ENCODE measurements at places on chromosomes 11 and 22. TPM values are rescaled to one million over a fixed set of nuclear protein-coding genes. Genes with fewer than 3 reads are reported as not detected.

UQCR10 gene
- 96.0 TPM for total RNA-seq

DNA sequence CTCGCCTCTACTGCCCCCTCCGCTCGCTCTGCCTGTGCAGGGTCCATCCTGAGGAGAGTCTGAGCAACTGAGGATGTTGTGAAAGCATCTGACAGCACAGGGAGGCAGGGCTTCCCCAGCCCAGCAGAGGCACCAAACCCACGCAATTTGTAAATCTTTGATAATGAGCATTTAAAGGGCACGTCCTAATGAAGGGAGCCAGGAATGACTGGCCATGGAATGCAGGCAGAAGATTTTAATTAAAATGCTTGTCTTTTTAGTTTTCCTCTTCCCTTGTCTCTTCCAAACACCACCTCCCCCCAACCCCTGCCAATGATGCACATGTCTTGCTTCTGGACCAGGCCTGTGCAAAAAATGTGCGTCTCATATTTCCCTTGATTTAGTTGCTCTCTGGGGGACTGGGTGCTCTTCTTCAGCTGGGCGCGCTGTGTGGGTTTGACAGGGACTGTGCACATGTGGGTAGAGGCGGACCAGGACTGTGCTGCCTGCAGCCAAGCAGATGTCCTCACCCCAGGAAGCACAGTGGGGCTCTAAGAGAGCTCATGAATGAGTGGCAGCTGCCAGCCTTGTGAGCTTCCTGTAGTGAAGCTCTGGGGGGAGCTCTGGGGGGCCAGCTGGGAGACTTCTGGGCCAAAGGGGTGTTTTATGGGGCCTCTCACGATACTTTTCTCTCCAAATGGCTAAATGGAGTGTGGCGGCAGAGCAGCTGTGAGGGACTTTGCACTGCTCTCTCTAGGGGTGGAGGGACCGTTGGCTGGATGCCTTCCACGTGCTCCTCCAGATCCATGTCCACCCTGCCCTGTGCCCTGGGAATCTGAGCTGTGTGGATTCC lies 273.5 kb downstream of the ST3GAL4 start:
- no peak for ATAC-seq

ELMOD1 gene
- not detected for total RNA-seq

CRKL gene
- total RNA-seq, result 42.6 TPM

- ATAC-seq, result no peak
These were observed 71.1 kb downstream of the TTC28 start for GRCh38 chr22:28608546-28608945.

DNA sequence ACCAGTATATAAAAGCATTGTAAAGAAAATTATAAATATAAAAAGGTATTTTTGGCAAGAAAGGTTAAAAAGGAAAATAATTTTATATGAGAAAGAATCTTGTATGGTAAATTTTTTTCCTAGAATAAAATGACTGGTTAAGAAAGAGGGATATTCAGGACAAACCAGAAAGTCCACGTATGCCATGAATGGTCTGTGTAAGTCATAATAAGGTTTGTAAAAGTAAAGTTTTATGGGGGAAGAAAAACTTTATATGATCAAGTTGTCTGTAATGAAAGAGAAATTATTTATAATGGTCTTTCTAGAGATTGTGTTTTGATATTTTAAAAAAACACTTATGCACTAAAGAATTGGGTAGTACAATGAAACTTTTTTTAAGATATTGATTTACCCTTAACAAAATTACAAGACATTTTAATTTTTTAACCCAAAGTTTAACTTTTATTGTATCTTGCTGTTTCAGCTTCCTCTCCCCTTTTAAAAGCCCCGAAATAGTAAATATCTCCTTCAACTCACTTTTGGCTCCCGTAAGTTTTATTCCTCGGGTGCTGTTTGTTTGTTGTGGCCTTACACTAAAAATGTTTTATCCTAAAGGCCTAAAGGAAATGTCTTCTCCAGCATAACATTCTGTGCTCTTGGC lies 47.7 kb downstream of the AMOTL1 start:
- no peak for ATAC-seq

IL18 gene
- 41.8 TPM for total RNA-seq

- ATAC-seq, result peak; percentile 48
These were observed 14.1 kb downstream of the DCPS start for GRCh38 chr11:126317756-126318573.

OR5A1 gene
- total RNA-seq, result not detected

GRCh38 chr11:31874631-31875191 lies 63.6 kb upstream of the PAX6 start:
- ATAC-seq, result no peak

DNA sequence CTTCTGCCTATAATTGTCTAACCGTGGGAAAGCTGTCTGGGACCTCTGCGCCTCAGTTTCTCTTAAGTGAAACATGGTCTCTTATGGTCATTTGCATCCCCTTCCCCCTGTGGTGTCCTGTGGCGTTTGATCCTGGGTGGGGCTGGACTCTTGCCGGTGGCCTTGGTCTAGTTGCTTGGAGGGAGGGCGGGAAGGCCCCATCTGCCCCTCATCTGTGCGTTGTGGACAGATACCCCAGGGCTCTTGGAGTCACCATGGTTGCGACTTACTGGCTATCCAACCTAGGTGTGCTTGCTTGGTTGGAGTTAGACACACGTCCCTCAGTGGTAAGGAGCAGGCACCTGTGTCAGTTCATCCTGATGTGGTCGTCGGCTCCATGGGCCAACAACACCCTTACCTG lies 15.2 kb downstream of the SHANK3 start:
- no peak for ATAC-seq

DNA sequence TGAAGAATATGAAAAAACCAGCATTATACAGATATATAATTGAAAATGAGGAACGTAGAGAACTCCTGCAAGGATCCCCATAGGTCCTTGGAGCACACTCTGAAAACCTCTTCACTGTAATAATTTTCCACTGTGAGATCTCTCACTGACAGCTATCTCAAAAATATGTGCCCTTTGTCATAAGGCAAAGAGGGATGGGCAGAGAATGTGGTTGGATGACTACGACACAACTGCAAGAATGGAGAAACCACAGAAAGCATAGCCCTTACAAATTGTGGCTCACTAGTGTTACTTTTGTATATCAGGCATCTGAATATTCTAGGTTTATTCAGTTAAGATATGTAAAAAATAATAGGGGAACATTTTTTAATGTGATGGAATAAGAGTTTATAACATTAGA lies 7.9 kb upstream of the CTSC start:
- ATAC-seq, result no peak

GRCh38 chr11:89441606-89442005 lies 49.6 kb downstream of the NOX4 start:
- no peak for ATAC-seq

OR4C15 gene
- not detected for total RNA-seq

- ATAC-seq, result no peak
These were observed 1.5 kb upstream of the MMP20 start for GRCh38 chr11:102626676-102627075.

TRIM68 gene
- 4.7 TPM for total RNA-seq

MAFF gene
- total RNA-seq, result 35.6 TPM

MPEG1 gene
- 1.8 TPM for total RNA-seq

DNA sequence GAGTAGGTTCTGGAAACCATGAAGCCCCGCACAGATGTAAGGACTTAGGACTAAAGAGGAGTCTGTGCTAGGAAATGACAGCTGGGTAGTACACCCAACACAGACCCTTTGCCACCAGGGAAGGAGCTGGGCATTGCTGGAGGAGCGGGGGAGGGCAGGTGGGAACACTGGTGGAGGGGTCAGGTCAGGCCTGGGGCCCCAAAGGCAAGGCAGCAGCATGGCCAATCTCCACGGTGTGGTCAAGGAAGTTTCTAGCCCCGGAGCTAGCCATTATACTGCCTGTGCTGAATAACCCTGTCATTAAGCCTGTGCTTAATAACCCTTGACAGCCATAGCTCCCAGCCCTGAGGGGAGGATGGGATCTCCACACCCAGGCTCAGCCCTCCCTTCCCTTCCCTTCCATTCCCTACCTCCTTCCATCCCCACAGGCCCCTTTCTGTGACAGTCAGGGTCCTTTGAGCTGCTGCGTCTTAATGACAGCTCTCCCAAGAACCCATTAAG lies 2.1 kb downstream of the TMPRSS4 start:
- peak; percentile 14 for ATAC-seq

- ATAC-seq, result no peak
These were observed 12.3 kb upstream of the DLAT start for GRCh38 chr11:112012874-112013273.

All from esophagus mucosa (tissue), 1 donor.